ENCODE measurements at places on chromosomes 7 and 10. TPM values are rescaled to one million over a fixed set of nuclear protein-coding genes. Genes with fewer than 3 reads are reported as not detected.

Gene ELAPOR2
- total RNA-seq = 1.3 TPM

Gene NUTM2D
- 1.4 TPM for total RNA-seq

Gene FAM24B
- total RNA-seq = not detected

Gene SNCG
- 5.3 TPM for total RNA-seq

Gene SEMA3C
- 61.6 TPM for total RNA-seq

Gene TUBAL3
- total RNA-seq = not detected

Gene HTR5A
- total RNA-seq = not detected

Gene GOT1
- 27.1 TPM for total RNA-seq

Gene SCIN
- not detected for total RNA-seq

Gene PALD1
- total RNA-seq = 5.3 TPM

Gene EPO
- total RNA-seq = not detected

Gene SLC39A12
- total RNA-seq = not detected

Gene ERV3-1
- total RNA-seq = 12.0 TPM

Gene AGR2
- total RNA-seq = not detected

Gene OR2A7
- not detected for total RNA-seq

Gene POU6F2
- total RNA-seq = not detected

Gene SEMA3E
- not detected for total RNA-seq

Gene NEBL
- total RNA-seq = 3.2 TPM

Gene CTAGE8
- not detected for total RNA-seq

Gene ERVW-1
- not detected for total RNA-seq

Gene DPYSL4
- 47.1 TPM for total RNA-seq

Gene LRRN3
- 0.18 TPM for total RNA-seq

Gene ITGA8
- total RNA-seq = 10.1 TPM

Gene EMX2
- total RNA-seq = not detected

Gene FOXP2
- total RNA-seq = not detected

Gene TMEM26
- total RNA-seq = 0.16 TPM

Gene SLC13A1
- not detected for total RNA-seq

Gene PTPN20
- total RNA-seq = not detected

Gene CLRN3
- total RNA-seq = not detected

Gene ZNF467
- 4.1 TPM for total RNA-seq

Gene SPDYE2
- total RNA-seq = not detected

Gene GLCCI1
- total RNA-seq = 1.4 TPM

Data from cardiac atrium fibroblast (primary cell).